ENCODE measurements at places on chromosomes 5 and 9.

- peak; percentile 60 for DNase-seq
These were observed 12.4 kb downstream of the CDC37L1 start for GRCh38 chr9:4691795-4692194.

- DNase-seq: no peak
These were observed 452.1 kb upstream of the MPDZ start for GRCh38 chr9:13731637-13732036.

DNA sequence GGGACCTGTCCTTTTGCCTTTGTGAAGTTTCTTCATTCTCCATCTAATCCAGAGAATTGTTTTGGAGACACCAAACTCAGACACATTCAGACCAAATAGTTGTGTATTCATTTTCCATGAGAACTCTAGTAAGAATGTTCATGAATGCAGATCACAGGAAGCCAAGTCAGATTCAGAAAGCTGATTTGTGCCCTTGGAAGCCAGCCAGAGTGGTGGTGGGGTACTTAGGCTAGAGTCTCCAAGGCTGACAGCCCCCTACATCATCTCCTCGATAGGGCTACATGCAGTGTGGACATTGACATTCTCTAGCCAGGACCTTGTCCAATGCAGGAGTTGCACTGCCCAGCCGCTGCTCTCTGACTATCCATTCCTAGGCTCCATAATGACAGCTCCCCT lies 137.6 kb downstream of the UGCG start:
- DNase-seq: no peak

GRCh38 chr5:5351288-5351979 lies 71.0 kb upstream of the ICE1 start:
- DNase-seq: peak; percentile 29

DNA sequence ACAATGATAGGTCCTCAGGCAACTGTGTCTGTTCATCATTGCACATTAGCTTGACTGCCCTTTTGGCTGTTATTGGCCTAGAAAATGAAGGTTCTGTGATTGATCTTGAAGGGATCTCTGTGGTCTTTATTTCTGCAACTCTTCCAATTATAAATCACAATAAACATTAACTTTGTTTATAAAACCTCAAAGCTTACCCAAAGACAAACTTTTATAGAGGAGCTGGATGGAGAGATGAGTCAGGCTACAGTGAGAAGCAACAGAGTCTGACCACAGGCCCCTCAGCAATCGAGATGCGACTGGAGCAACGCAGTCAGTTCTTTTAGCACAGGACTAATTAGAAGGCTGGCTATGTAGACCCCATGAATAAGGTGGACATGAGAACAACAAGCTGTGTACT lies 5.3 kb downstream of the MACROH2A1 start:
- peak; percentile 32 for DNase-seq

DNA sequence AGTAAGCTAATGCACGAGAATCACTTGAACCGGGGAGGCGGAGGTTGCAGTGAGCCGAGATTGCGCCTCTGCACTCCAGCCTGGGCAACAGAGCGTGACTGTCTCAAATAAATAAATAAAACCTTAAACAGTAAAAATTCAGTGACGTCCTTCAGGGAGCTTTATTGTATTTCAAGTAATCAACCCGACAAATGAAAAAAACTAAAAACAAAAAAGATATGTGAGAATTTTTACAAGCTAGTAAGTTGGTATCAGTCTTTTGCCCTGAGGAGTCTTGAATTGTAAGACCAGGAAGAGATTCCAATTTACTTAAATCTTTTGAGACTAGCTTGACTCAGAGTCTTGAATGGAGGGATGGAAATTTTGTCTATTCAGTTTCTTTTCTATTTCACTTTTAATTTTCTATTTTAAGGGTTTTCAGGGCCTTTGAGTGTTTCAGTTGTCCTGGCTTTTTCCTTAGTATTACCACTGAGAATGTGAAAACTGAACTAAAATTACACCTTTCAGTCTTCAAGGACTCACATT lies 126.0 kb upstream of the DHFR start:
- no peak for DNase-seq

- DNase-seq: no peak
These were observed 1537.0 kb upstream of the CDH9 start for GRCh38 chr5:28575368-28575767.

DNA sequence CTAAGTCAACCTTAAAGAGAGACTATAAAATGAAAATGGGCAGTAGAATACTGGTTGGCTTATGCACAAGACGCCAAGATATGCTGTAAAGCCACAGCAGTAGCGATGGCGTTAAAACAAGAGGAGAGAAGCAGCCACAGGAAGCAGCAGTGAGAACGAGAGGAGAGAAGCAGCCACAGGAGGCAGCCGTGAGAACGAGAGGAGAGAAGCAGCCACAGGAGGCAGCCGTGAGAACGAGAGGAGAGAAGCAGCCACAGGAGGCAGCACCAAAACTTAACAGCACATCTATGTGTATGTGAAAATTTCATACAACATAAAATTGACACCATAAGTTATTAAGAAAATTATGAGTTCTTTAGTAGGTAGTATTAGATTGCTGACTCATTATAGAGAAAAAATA lies 2318.6 kb upstream of the ACO1 start:
- DNase-seq: no peak

- no peak for DNase-seq
These were observed 113.5 kb upstream of the SPOCK1 start for GRCh38 chr5:137612576-137612975.

- DNase-seq: no peak
These were observed 153.7 kb downstream of the NDUFS4 start for GRCh38 chr5:53713978-53714666.

GRCh38 chr5:124780011-124780410 lies 33.6 kb upstream of the ZNF608 start:
- DNase-seq: no peak

Data from AG10803 (cell line).